Right renal pelvis (tissue), 4 donors: ENCODE measurements at places on chromosomes 1 and 21.

GRCh38 chr1:214500340-214501055, 50.9 kb downstream of the PTPN14 start:
- DNase-seq, result no peak

GRCh38 chr21:34179204-34179935, 106.0 kb downstream of the MRPS6 start:
- DNase-seq, result no peak

DNA sequence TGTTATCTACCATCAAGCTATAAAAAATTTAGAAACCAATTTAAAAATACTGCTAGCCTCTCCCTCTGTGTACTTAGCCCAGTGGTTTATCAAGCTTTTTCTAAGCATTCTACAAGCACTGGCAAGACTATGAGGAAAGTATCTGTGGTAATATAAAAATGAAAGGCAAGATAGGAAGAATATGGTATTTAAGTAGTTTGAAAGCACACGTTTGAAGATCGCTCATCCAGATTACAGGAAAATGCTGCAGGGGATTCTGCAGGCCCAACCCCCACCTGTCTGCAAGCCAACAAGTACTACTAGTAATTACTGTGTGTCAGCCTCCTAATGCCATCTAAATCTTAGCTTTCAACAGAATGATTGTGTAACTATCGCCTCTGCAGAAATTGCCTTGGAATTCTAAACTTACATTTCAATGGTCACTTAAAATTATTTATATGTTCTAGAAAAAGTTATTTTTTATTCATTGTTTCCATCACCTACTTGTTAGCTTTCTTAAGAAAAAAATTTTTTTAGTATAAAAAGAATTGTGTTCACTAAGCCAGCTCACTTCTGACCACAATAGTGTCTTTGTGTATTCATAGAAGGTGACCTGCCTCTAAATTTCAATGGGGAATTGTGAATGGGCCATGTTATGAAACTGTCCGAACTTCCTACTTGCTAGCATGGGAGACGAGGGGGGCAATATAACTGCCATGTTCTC, 8.5 kb downstream of the ERRFI1 start:
- no peak for DNase-seq

DNA sequence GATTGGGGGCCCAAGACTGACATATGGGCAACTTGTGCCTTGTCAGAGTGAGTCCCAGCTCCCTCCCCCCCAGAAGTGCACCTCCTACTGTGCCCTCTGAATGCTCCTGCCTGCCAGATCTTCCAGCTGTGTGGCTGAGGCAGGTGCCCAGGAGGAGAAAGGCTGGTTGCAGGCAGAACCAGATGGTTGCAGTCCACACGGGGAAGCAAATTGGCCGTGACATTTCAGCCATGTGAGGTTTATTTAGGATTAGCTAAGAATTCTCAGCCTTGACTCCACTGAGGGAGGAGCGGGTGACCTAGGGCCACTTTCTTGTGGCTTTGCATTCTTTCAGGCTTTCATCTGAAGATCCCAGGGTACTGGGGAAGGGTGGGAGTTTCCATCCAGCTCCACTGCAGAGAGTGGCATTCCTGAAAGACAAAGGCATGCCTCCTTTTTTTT, 33.8 kb downstream of the PEX14 start:
- no peak for DNase-seq
